Activated CD8-positive, alpha-beta T cell treated with anti-CD3 and anti-CD28 coated beads, Interleukin-2, amount 10 ng/mL, durations not matched to agents 7 days and 5 days (primary cell): ENCODE measurements at places on chromosomes 13 and 19. TPM values are rescaled to one million over a fixed set of nuclear protein-coding genes. Genes with fewer than 3 reads are reported as not detected.

The FDX2 gene
- 9.4 TPM for total RNA-seq

DNA sequence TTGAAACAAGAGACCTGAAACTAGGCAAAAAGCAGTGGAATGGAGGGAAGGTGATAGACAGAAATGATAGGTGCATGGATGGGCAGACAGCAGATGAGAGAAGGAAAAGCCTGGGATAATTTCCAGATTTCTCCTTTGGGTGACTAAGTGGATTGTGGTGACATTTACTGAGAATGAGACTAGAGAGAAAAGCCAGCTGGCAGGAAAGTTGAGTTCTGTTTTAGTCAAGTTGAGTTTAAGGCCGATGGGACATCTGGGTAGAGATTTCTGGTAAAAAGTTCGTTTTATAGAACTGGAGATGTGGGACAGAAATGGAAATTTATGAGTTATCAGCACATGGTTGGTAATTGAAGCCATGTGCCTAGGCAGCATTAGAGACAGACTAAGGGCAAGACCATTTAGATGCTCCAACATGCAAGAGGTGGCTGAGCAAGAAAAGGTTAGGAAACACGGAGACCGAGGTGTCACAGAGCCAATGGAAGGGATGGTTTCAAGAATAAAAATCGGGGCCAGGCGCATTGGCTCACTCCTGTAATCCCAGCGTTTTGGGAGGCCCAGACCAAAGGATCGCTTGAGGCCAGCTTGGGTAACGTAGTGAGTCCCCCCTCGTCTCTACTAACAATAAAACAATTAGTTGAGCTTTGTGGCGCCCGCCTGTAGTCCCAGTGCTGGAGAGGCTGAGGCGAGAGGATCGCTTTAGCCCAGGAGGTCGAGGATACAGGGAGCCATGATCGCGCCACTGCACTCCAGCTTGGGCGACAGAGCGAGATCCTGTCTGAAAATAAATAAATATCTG is 9.6 kb upstream of the DGKH start:
- no peak for DNase-seq

- DNase-seq, result no peak
These were observed 76.2 kb downstream of the SOX1 start for GRCh38 chr13:112143046-112143752.

GRCh38 chr13:62246581-62246980 is 830.9 kb upstream of the PCDH20 start:
- no peak for DNase-seq

DNA sequence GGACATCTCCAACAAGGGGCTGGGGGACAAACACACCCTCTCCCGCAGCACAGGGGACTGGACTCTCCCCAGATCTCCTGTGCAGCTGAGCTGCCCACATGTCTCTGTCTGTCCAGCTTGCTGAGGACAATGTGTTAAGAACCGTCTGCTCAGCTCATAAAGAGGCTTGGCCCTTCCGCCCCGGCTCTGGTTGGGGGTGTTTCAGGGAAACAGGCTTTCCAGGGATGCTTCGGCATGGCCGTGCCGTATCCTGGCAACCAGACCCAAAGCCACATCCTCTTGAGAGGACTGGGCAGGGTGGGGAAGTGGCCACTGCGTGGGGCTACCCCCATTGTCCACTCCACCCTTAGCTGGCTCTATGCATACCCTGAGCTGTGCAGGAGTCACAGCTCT is 41.1 kb upstream of the CHST8 start:
- DNase-seq, result no peak

- DNase-seq, result no peak
These were observed 18.6 kb downstream of the NALCN start for GRCh38 chr13:101397742-101398141.

- DNase-seq, result no peak
These were observed 1.1 kb upstream of the PLVAP start for GRCh38 chr19:17378271-17378670.

- no peak for DNase-seq
These were observed 107.8 kb upstream of the OXGR1 start for GRCh38 chr13:97101912-97102708.

DNA sequence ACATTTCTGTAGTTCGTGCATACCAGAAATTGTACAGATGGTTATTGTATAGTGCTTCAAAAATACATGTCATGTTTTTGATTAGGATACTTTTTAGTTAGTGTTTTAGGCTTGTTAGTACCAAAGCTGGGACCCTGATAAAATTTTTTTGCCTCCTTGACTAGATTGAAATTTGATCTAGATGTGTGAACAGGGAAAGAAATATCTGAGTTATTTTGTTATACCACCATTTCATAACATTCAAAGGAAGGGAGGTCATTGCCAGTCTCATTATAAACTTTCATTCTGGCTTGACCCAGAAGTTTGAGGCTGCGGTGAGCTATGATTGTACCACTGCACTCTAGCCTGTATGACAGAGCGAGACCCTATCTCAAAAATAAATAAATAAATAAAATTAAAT is 9.0 kb downstream of the LMO7 start:
- DNase-seq, result no peak
